Activated T-cell treated with anti-CD3 and anti-CD28 coated beads, Interleukin-2, amount 50 U/mL, for 4 hours (primary cell): ENCODE measurements at places on chromosomes 7 and 10.

DNA sequence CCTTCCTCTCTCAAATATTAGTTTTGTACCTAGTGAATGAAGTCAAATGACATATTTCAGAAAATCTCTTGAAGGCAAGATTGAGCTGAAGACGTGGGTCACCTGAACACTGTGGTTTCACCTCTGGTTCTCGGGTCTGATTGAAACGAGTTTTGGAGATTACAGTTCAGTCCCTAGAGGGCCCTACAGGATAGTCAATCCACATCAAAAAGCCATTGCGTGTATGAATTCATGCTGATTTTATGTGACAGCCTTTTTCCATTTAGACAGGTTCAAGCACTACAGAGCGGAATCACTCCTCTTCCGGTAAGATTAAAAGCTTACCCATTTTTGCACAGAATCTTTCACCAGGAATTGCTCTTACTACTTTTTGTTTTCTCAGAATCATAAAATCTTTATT lies 62.2 kb downstream of the VIM start:
- DNase-seq, result no peak

GRCh38 chr7:50554431-50555322 lies 10.5 kb downstream of the DDC start:
- no peak for DNase-seq

GRCh38 chr10:48508791-48509772 lies 95.8 kb downstream of the ARHGAP22 start:
- no peak for DNase-seq

DNA sequence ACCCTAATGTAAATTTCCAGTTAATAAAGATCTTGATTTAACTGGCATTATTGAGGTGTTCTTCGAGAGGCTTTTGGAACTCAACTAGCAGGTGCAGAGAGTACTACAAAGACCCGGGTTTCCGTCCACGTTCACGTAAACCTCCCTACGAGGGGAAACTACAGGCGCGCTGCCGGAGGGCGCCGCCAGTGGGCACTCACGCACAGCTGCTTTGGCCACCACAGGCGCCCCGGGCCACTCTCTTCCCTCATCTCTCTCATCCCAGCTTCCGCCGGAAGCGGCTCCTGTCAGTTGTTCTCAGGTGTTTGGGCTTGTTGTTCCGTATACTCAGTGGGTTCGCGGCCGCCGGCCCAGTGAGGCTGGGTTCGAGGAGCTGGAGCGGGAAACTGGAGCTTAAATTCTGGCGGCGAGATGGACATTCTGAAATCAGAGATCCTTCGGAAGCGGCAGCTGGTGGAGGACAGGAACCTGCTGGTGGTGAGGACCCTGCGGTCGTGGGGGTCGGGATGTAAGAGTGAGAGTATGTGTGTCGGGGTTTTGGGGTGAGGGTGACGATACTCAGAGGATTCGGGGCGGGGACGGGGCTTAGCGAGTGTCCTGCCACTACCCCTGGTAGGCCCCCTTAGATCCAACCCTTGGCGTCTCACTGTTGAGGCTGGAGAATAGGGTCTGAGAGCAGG lies at the start of gene PRPF18:
PRPF18 (plus strand) TSS at position 290 of the 680 bp plus-strand sequence; CDS start at position 412, 122 bp downstream.
- DNase-seq, result peak; percentile 91

GRCh38 chr7:98362517-98362916 lies 38.4 kb downstream of the BAIAP2L1 start:
- no peak for DNase-seq

GRCh38 chr7:122770686-122771335 lies 68.1 kb upstream of the RNF148 start:
- no peak for DNase-seq

DNA sequence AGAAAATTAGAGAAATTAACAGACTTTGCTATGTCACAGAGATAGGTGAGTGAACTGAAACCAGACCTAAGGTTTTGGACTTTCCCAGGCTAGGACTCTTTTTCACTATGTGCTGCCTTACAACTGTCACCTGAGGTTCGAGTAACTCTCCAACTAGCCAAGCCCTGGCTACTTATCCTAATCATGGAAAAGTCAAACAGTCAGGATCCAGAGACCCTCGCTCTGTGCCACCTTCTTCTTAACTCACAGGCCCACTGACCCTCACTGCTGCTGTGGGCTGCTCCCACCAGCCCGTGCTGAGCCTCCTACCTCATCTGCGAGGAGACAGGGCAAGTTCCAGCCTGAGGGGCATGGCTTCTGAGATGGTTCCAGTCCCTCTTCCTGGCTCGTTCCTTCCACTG lies 211.4 kb upstream of the KLF14 start:
- no peak for DNase-seq

GRCh38 chr7:444606-445005 lies 75.0 kb downstream of the PDGFA start:
- DNase-seq, result no peak

GRCh38 chr7:149494738-149495368 lies 2.8 kb downstream of the ZNF746 start:
- DNase-seq, result no peak

DNA sequence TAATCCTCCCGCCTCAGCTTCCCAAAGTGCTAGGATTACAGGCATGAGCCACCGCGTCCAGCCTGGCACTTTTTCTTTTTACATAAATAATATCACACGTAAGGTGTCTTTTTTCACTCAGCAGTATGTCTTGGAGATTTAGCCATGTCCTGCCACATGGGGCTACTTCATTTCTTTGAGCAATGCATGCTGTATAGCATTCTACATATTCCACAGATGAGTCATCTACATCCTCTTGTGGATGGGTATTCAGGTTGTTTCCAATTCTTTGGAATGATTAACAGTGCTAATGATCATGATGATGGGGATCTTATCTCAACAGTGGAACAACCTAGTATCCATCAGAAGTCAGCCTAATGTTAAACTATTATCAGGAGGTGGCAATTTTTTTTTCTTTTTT lies 50.8 kb downstream of the ZNF503 start:
- DNase-seq, result no peak

- DNase-seq, result no peak
Observed at GRCh38 chr7:126792521-126792920, 460.2 kb downstream of the GRM8 start.

- no peak for DNase-seq
Observed at GRCh38 chr10:8502573-8502972, 448.1 kb downstream of the GATA3 start.

DNA sequence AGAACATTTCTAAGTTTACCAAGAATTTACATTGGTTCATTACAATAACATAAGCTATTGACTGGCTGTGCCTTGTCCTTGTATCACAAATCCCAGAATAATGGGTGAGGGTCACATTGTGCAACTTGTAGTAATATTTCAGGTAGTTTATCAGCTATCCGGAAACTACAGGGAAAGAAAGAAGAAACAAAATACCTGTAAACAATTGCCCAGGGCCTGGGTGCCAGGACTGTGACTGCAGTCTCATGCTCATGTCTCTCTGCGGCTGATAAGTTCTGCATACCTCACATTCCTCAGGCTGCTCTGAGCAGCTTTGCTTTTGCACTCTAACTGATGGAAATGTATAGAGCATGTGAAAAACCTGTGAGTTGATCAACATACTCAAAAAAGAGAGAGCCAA lies 131.8 kb upstream of the TRIM24 start:
- no peak for DNase-seq

DNA sequence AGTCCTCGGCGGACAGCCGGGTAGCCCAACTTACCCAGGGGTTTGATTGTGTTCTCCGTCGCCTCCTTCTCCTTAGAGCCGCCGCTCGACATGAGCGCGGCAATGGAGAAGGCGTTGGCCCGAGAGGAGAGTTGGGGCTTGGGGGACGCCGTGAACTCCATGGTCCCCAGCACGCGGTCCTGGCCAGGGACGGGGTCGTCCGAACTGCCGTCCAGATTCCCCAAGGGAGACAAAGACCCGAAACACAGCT lies 515 bp downstream of the TBX20 start:
- DNase-seq, result no peak

DNA sequence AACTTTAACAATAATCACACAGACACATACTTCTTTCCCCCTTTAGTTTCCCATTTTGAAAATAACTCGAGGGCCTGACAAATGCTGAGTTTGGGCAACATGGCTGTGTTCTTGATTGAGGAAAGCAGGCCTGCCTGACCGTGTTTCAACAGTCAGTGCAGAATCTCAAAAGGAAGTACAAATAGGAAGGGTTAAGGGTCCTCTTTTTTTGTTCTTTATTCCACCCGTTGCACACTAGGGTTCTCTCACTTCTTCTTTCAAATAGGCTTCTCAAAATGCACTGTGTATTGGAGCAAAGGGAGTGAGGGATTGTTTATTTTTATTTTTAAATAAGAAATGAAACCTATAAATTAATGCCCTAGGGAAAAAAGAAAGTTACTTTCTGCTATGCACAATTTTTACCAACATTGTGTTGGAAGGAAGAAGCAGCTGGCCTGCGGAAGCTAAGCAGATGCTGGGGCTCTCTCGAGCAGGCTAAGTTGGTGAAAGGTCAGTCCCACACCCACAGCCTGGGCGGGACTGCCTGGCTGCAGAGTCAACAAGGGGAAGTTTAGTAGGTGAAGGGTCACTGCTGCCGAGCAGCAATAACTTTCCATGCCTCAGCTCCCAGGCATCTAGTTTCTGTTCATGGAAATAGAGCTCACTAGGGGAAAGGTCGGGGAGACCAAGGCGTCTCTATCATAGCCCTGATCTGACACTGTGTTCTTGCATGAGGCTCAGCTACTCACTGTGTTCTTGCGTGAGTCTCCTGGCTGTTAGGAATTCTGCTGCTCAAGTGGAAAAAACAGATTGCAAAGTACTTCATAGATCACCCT lies 12.2 kb upstream of the PDK4 start:
- no peak for DNase-seq

DNA sequence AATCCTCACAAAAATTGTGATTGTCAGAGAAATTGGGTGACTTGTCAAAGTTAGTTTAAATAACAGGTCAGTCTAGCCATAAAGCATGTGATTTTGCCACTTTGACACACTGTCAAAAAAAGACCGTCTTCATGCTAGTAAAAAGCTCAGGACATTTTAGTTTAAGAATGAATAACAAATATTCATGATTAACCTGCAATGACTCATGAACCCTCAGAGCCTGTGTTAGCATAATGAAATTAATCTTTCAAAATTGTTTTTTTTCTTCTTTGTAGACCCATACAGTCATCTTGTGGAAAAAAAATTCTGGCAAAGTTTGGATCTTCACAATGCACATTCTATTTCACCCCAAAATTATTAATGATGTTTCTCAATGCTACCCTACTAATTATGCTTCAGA lies 255.2 kb upstream of the POT1 start:
- DNase-seq, result no peak

GRCh38 chr7:131057015-131057793 lies 270.5 kb upstream of the MKLN1 start:
- DNase-seq, result no peak

DNA sequence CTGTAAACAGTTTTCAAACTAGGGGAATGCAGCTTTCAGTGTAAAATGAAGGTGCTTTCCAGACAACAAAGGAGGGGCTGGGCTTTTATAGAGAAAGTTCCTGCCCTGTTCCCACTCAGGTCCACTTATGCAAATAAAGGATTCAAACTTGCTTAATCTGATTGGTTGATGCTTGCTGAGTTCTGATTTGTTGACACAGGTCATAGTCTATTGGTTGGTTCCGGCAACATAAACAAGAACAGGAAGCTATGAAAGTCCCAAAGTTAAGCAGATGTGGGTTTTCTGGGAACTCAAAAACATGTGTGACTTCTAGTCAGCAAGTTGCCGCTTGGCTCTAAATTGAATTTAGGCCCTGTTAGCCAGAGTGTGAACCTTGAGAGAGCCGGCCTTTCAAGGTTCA lies 194.2 kb upstream of the SVIL start:
- DNase-seq, result no peak

- DNase-seq, result no peak
Observed at GRCh38 chr10:35448687-35449662, 112.7 kb downstream of the CCNY start.

GRCh38 chr10:1310271-1310789 lies 254.1 kb downstream of the WDR37 start:
- no peak for DNase-seq

- no peak for DNase-seq
Observed at GRCh38 chr10:122487174-122487765, 25.9 kb downstream of the HTRA1 start.

GRCh38 chr7:116165717-116166116 lies 44.6 kb upstream of the TES start:
- DNase-seq, result no peak

DNA sequence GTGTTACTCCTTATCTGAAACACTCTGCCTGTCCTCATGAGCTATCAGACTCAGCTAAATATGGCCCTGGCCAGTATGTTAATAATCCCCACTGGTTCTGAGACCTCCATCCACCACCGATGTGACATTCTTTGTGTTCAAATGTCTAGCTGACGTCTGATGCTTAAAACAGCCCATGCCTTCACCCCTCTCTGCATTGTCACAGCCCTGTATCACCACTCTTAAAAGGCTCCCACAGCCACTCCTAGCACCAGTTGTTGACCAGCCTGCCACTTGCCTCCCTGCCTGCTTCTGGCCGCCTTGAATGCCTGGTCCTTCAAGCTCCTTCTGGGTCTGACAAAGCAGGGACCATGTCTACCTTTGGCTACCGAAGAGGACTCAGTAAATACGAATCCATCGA lies at the start of gene LMOD2:
LMOD2 (plus strand) TSS at position 253 of the 400 bp plus-strand sequence; CDS start at position 351, 98 bp downstream.
- DNase-seq, result no peak

- DNase-seq, result no peak
Observed at GRCh38 chr10:131781791-131782190, 119.0 kb upstream of the PPP2R2D start.

DNA sequence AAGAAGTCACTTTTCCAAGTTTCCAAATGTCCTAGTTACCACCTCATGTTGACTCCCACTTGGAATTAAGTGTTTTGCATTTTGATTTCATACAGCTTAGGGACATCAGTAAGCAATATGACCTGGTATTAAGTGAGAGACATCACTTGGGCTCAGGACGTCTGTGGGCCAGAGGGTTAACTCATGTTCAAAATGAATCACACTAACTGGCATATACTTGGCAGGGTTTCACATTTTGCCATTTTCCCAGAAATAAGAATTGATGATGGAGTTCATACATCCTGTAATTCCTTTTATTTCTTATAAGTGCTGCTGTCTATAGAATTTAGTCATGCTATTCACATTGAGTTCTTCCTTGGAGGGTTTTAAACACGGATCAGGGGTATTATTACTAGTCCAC lies 516.5 kb downstream of the PHTF2 start:
- DNase-seq, result no peak

- no peak for DNase-seq
Observed at GRCh38 chr10:117189557-117189956, 7.7 kb upstream of the KCNK18 start.

DNA sequence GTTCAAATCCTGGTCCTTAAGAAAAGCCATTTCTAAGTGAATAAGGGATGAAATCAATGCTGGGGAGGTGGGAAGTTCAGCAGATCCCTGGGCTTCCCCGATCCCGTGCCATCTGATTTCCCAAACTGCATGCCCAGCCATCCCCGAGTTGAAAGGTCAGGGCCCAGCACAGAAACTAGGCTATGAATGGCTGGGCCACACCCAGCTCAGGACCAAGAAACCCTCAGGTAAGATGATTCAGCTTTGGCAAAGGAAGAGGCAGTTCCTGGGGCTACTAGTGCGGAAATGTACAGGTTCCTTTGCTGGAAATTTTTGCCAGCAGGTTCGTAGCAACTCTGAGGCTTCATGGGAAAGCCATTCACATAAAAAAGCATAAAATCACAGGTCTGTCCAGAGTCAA lies 182.7 kb downstream of the FAM107B start:
- no peak for DNase-seq
